ENCODE measurements at places on chromosomes 3 and 15.

DNA sequence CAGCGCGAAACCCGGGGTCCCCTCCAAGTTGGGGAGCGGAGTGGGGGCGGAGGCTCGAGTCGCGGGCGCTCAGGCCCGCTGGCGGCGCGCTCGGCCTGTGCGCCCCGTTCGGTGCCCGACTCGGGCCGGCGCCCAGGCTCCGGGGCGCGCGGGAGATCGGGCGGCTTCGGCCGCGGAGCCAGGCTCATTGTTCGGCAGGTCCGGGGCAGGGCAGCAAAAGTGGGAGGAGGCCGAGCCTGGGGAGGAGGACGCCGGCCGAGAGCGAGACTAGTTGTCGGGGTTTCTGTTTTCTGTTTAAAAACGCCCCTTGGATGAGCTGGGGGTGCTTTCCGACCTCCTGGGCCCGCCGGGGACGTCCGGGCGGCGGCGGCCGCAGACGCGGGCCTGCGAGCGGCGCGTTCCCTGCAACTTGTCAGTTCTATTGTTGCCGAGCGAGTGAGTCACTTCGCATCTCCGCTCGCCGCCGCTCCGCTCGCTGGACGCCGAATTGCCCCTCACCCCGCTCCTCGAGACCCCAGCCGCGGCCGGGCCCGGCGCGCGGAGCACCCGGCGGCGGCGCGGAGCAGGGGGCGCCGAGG, 676 bp downstream of the TCF12 start:
- peak; percentile 63 for DNase-seq

- DNase-seq, result no peak
Observed at GRCh38 chr3:87161417-87161816, 65.7 kb upstream of the CHMP2B start.

DNA sequence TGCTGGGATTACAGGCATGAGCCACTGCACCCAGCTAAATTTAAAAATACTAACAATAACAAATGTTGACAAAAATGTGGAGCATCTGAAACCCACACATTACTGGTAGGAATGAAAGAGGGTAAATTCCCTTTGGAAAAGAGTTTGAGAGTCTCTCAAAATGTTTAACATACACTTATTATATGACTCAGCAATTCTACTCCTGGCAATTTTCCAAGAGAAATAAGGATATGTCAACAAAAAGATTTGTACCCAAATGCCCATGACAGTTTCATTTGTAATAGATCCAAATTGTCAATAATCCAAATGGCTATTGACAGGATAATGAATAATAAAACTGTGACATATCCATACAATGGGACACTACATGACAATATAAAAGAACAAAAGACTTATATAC, 9.0 kb downstream of the HCLS1 start:
- no peak for DNase-seq

DNA sequence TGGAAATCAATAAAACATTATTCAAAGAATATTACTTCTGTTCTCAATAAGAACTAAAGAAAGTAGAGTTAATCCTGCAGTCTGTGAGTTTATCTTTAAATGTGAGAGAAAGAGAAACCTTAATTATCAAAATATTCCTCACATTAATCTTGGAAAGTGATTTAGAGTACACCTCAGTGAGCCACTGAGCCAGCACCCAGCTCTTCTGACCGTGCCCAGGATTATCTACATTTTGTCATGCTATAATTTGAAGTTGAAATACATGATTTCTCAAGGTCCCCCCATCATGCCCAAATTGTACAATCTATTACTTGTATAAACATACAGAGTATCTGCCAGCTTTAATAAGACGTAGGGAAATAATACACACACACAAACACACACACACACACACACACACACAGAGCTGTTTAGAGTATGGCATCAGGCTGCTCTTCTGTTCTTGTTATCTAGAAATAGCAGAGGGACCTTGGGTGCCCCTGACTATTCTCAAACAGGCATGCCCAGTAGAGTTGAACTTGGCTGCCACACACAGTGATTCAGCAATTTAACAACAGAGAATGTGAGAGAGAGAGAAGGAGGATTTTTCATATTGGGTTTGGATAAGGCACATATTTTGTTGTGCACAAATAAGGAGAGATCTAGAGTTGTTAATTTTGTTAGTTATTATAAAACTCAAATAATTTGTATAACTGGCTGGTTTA, 74.4 kb downstream of the P2RY1 start:
- no peak for DNase-seq

GRCh38 chr15:22989576-22990477, 9.7 kb upstream of the CYFIP1 start:
- no peak for DNase-seq

- no peak for DNase-seq
Observed at GRCh38 chr3:14861446-14862302, 42.9 kb downstream of the FGD5 start.
